ENCODE measurements at places on chromosomes 2 and 18.
A peak's percentile ranks its signal among the peaks of the same experiment; 100 is the strongest.

DNA sequence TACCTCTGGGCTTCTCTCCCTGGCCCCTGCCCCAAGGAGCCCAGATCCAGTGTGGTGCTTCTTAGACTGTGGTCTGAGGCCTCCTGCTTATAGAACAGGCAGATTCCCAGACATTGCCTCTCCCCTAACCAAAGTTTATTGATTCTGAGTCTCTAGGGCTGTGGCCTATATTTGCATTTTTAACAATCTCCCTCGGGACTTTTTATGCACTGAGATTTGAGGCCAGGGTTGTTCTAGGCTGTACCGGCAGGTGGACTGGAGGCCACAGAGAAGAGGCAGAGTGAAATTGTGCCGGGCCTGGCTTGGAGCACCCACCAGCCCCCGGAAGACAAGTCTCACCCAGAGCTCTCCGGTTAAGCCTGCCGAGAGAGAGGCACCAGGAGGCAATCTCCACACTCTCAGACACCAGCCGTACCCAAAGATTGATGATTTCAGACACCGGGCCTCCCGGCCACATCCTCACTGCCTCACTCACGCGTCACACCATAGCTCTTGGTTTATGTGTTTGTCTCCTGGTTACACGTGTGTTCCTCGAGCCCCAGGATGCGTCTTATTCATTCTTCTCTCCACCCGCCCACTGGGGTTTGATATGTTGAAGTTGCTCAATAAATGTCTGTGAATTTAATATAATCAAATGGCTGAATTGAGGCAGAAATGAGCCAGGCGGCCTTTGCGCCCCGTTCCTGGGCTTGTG lies 203.7 kb downstream of the KLHL29 start:
- no peak for DNase-seq

- no peak for DNase-seq
Observed at GRCh38 chr2:188314314-188315054, 22.8 kb downstream of the GULP1 start.

DNA sequence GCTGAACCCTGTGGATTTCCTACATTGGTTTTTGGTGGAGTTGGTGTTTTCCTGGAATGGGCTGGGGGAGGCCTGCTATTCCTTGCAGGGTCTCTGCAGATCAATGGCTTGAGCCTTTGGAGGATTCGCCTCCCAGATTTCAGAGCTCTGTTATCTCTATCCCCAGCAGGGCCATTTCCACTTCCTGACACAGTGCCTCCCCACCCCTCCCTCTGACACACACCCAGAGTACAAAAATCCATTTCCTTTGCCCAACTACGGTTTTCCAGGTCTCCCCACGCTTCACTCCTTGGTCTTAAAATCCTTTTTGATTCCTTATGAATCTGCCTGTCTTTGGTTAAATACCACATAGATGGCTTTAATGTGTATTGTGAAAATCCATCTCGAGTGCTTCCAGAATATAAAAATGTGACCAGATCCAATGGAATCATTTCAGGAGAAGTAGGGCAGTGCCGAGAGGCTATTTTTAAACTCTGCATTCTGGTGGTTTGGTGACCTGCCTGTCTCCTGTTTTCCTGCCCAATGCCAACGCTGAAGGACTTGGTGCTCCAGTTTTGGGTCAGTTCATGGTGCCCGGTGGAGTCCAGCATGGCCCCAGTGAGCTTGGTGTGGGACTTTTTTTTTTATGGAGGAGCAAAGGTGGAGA lies 60.9 kb downstream of the ARL4C start:
- no peak for DNase-seq

DNA sequence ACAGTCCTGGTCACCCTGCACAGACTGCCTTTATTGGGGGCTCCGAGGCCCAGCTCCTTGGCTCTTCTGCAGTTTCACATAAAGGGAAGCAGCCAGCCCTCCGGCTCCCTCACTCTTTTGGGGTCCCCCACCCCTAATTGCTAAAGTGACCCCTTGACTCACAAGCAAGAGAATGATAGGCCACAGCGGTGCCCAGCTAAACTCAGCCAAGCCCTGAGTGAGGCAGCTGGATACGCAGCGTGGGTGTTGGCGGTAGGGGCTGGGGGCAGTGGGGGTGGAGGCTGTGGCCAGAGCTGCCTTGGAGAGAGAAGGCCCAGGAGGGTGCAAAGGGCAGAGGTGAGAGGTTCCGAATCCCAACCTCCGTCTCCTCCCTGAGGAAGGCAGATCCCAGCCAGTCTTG lies 25.5 kb upstream of the ALPP start:
- no peak for DNase-seq

DNA sequence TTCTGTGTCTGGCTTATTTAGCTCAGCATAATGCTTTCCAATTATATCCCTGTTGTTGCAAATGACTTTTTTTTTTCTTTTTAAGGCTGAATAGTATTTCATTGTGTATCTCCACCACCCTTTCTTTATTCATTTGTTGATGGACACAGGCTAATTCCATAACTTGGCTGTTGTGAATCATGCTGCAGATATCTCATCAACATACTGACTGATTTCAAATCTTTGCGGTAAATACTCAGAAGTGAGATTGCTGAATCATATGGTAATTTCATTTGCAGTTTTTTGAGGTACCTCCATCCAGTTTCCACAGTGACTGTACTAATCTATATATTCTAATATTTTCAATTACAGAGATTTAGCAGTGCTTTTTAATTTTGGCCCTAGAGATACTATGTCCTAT lies 266.2 kb downstream of the TMX3 start:
- DNase-seq, result no peak

DNA sequence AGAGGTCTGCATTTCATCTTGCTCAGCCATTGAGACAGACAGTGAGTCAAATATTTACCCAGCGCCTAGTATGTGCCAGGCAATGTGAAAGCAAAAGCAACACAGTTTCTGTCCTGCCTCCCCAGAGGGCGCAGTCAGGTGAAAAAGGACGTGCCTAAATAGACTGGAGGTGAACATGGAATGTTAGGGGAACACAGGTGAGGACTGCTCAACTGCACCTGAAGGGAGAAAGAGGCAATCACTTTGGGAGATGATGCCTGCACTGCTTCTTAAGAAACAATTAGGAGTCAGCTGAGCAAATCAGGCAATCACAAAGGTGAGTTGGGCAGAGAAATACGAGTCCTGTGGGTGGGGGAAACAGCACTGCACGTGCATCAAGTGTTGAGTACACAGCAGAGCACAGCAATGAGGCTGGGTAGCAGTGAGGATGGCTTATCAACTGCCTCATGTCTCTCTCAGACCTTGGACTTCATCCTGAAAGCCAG lies 218.3 kb upstream of the SMAD7 start:
- peak; percentile 60 for DNase-seq

GRCh38 chr18:44602380-44602779 lies 78.3 kb upstream of the SETBP1 start:
- no peak for DNase-seq

DNA sequence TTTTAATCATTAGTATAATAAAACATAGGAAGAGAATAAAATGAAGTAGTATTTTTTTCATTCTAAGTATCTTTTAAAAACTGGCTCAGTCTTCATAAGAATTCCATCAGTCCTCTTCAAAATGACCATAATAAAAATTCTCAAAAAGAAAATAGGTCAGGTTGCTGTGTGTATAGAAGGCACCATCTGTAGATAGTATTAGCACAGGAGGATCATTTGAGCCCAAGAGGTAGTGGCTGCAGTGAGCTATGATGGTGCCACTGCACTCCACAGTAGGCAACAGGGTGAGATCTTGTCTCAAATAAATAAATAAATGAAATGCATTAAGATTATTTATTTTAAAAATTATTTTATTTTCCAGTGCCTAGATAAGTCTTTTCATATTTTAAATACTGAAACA lies 475.8 kb downstream of the ZNF804A start:
- DNase-seq, result no peak

GRCh38 chr2:180539541-180539940 lies 440.9 kb upstream of the UBE2E3 start:
- no peak for DNase-seq

DNA sequence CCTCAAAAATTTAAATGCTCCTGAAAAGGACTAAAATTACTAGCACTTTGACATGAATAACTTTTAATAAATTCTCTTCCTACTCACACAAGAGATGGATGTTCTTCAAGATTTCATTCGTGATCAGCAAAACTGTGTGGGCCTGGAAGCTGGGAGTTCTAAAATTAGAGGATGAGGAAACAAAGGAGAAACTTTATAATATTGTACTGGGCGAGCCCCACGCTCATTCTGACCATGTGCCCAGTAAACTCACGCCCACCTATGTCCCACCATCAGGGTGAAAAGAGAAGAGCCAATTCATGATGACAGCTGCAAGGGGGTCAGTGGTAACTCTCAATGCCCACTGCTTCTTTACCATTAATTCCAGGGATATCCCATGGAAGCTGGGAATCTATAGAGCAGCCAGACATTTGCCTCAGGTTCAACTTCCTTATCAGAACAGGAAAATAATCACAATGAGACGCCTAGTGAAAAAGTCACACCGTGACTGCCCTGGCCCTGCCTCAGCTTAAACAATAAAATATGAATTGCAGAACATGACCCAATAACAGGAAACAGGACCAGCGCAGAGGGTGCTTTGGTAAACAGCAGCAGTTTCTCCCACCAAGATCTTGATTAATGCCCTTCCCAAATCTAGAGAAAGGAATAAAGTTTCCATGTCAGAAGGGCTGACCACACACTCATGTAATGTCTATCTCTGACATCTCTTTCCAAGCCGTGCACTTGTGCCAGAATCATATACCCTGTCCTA lies 438.6 kb downstream of the TXNL1 start:
- no peak for DNase-seq

DNA sequence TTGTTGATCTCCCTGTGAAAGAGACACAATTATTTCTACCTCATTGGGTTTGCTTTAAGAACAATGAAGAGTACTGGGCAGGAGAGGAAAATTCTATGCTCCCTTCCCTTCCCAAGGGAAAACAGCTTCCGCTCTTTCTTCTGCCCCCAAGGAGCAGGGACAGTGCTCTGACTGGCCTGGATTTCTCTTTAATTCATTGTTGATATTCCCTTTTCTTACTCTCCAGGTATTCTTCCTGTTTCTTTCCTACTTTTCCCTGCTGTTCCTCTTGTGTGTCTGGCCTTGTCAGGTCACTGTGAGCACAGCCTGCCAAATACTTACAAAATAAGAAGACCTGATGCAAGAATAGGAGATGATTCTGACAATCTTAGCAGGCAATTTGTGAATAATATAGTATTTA lies 49.6 kb upstream of the SPAG16 start:
- DNase-seq, result no peak

GRCh38 chr18:73639788-73640187 lies 507.8 kb downstream of the FBXO15 start:
- DNase-seq, result no peak

DNA sequence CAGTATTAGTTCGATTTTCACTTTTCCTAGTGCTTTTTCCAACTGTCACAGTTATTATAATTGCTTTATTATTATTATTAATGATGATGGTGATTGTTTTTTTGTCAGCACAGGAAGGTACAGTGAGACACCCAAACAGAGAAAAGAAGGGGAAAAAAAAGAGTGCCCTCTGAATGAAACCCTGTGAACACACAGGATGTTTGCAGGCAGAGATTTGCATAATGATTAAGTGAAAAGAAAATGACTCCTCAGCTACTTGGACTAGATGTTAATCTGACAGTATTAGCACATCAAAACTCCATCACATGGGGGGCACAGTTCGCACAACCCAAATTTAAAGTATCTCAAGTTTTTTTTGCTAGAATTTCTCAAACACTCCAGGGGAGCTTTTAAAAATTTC lies 32.9 kb downstream of the ADD2 start:
- DNase-seq, result no peak

Measured in DMS53 (cell line).